ENCODE measurements at places on chromosomes 12 and 14.

DNA sequence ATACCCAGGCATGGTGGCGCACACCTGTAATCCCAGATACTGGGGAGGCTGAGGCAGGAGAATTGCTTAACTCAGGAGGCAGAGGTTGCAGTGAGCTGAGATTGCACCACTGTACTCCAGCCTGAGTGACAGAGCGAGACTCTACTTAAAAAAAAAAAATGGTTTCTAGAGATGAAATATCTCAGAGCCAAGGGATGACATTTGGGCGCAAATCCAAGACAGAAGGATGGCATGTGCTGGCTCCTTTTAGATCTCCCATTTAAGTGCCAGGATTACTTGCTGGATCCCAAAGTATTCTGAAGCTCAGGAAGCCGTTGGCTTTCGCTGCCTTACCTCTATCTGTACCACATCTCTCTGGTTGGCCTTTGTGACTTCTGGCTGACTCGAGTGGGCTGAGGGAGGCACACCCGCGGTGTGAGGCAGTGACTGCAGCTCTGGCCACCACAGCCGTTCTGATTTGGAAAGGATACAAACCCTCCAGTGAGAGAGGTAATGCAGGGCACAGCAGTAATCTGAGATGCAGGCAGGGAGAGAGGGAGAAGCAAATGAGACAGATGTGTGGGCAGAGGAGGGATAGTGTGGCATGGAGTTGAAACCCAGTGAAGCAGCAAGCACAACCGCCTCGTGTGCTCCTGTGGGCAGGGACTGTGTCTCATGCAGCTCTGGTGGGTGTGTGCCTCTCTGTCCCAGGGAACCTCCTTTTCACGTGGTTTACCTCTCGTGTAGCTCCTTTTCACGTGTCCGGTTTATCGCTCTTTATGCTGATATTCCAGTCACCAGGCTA lies 4.9 kb downstream of the B4GALNT3 start:
- no peak for DNase-seq

GRCh38 chr12:124764451-124764850 lies 99.2 kb downstream of the SCARB1 start:
- DNase-seq, result peak; percentile 65

DNA sequence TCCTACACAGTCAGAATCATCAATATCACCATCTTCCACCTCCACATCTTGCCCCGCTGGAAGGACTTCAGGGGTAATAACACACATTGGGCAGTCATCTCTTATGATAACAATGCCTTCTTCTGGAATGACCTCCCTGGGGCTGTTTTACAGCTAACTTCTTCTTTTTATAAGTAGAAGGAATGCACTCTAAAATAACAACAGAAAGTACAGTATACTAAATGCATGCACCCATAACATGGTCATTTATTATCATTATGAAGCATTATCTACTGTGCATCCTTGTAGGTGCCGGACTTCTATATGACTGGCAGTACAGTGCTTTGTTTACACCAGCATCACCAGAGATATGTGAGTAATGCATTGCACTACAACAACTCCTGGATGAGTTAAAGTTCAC lies 19.0 kb upstream of the NUAK1 start:
- DNase-seq, result peak; percentile 81

- DNase-seq, result no peak
These were observed 30.7 kb downstream of the PPP1R36 start for GRCh38 chr14:64580467-64580866.

- DNase-seq, result peak; percentile 36
These were observed 172.9 kb downstream of the CACNA1C start for GRCh38 chr12:2225696-2226095.

- peak; percentile 19 for DNase-seq
These were observed 20.2 kb downstream of the KLHL28 start for GRCh38 chr14:44941591-44941990.
